Gastroesophageal sphincter (tissue), 4 donors: ENCODE measurements at places on chromosomes 5 and 9.

DNA sequence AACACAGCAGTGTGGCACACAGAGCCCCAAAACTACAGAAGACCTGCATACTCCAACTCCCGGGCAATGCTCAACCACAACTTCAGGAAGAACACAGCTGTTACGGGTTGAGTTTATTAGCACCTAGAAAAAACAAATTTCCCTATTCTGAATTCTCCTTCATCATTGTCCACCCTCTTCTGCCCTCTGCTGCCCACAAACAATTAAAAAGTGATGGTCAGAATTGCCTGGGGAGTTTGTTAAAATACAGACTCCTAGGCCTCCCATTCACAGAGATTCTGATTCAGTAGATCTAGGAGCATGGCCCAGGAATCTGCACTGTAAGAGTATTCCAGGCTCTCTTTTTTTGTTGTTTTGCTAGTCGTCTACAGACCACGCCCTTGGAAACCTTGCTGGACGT lies 310.6 kb downstream of the NDUFS4 start:
- no peak for ATAC-seq

DNA sequence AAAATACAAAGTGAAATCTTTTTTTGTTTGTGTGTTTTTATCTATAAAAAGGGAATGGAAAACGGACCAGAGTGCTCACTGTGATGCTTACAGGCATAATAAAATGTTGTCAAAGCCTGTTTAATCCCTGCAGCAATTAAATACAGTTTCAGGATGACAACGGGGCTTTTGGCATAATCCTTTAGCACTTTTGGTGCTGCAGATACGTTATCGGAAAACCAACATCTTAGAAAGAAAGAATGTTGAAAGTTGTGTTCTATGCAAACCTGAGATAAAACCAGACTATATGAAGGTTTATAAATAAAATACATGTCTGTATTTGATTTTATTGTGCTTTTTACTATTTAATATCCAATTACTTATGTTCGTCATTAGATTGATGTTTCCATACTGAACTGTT lies 307.4 kb upstream of the DAB2 start:
- no peak for ATAC-seq

GRCh38 chr5:102718819-102719218 lies 36.3 kb upstream of the PAM start:
- no peak for ATAC-seq

- ATAC-seq: peak; percentile 65
These were observed 237.5 kb downstream of the CD180 start for GRCh38 chr5:66958980-66959641.

- no peak for ATAC-seq
These were observed 10.0 kb downstream of the SPARC start for GRCh38 chr5:151676719-151677118.

DNA sequence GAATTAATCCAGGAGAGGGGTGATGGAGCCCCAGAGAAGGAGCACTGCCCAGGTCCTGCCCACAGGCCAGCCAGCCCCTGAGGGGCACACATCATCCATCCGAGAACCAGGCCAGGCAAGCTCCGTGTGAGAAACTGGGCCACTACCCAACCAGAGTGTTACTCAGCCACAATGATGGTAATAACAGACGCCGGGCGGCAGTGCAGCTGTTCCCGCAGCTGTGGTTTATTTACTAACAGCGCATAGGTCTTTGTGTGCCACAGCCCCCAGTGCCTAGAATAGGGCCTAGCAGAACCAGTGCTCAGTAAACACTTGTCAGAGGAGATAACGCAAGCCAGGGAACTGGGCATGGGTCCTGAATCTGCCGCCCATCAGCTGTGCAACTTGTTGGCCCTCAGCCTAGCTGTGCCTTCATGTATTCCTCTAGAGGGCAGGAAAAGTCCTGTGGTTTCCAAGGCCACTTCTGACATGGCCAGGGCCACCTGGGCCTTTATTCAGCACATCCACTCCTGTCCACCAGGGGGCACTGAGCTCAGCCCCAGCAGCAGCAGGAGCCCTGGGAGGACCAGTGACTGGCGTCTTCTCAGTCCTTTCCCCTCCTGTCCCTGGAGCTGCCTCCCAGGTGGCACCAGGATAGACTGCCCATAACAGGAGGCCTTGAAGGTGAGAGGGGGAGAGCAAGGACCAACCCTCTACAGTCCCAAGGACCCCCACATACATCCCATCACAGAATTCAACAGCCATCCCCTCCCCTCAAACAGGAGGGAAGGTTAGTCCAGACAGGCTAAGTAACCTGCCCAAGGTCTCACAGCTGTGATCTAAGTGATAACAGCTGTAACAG lies 2.1 kb downstream of the MXD3 start:
- no peak for ATAC-seq

- no peak for ATAC-seq
These were observed 2.5 kb downstream of the SMC5 start for GRCh38 chr9:70261131-70261870.

GRCh38 chr5:10403829-10404228 lies 37.9 kb upstream of the ROPN1L start:
- ATAC-seq: no peak

- no peak for ATAC-seq
These were observed 80.5 kb downstream of the PLPP1 start for GRCh38 chr5:55454282-55454681.

GRCh38 chr5:151023047-151023615 lies 2.7 kb downstream of the GPX3 start:
- ATAC-seq: no peak

DNA sequence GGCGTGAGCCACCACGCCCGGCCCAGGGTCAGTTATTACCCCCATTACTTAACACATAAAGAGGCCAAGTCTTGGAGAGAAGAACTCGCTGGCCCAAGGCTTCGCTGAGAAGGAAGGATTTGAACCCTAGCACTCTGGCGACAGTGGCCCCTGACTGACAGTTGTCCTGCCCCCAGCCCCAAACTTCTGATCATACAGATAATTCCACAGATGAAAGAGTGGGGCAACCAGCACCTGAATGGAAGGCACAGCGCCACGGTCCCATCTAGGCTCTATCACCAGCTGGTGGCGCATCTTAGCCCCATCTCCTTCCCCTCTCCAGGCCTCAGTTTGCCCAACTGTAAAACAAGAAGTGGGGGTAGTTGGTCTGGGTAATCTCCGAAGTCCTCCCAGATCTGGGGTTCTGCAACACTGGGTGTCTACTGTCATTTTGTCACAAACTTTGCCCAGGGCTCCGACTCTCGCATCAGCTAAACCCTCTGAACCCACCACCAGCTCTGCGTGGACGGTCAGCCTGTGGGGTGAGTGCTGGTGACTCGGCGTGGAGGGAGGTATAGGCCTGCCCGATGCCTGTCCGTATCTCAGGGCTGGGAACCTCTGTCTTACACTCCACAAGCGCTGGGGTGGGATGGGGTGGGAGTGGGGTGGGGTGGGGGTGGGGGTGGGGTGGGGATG lies 209.3 kb downstream of the C9orf50 start:
- no peak for ATAC-seq

- ATAC-seq: no peak
These were observed 138.3 kb downstream of the GPBP1 start for GRCh38 chr5:57311921-57312735.

GRCh38 chr9:100170085-100170484 lies 71.0 kb downstream of the INVS start:
- ATAC-seq: no peak

GRCh38 chr9:75019654-75020053 lies 8.4 kb downstream of the CARNMT1 start:
- ATAC-seq: no peak

DNA sequence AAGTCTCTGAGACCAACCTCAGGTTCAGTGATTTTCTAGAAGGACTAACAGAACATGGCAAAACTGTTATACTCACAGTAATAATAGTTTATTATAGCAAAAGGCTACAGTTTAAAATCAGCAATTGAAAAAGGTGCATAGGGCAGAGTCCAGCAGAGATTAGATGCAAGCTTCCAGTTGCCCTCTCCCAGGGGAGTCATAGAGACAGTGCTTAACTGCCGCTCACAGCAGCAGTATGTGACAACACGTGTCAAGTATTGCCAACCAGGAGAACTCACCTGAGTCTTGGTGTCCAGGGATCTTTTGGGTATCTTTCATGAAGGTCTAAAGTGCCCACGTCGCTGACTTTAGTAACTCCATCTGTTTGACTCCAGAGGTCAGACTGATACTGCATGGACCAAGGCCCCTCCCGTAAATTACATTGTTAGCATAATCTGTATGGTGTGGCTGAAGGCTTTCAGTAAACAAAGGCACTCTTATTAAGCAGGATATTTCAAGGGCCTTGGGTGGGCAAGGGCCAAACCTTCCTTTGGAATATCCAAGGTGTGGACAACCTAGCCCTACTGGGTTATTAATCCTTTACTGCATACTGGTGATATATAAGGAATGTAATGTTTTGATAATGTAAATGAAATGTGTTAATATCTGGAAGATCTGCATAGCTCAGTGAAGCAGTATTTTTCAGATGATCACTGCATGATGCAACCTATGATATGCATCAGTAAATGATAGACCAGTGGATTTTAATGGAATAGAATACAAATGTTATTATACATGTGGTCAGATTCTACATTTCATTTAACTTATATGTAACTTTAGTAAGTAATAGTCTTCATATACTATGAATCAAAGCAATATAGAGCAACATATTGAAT lies 44.0 kb downstream of the RASA1 start:
- ATAC-seq: no peak

GRCh38 chr9:22241611-22242010 lies 205.0 kb upstream of the DMRTA1 start:
- ATAC-seq: no peak

- ATAC-seq: no peak
These were observed 100.4 kb downstream of the LURAP1L start for GRCh38 chr9:12875191-12875590.

GRCh38 chr9:132460240-132460639 lies 50.2 kb downstream of the CFAP77 start:
- no peak for ATAC-seq

DNA sequence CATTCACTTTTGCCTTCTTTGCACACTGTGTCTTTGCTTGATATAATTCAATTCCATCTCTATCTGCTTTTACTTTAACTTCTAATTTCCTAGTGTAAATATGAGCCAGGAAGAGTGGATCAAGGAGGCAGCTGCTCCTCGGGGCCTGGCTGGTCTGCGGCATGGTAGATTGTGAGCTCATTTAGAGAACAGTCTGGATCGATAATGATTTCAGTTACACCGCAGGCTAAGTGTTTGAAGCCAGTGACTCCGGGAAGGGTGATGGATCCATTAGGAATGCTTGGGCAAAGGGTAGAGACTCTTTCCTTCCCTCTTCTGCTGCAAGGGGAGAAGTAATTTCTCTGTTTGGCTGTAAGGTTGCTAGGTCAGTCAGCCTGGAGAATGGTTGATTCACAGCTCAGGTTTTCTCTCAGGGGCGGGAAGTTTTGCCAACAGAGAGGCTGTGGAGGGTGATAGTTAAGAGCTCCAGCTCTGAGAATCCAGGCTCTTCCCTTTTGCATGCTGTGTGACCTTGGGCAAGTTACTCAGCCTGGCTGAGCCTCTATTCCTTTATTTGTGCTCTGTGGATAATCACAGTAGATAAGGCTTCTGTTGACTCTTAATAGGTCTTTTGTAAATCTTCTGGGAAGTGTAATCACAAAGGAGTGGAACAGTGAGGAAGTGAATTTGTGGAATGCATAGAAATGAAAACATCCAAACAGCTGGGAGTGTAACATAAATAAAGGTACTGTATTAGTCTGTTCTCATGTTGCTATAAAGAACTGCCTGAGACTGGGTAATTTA lies 99.1 kb downstream of the PTTG1 start:
- no peak for ATAC-seq

DNA sequence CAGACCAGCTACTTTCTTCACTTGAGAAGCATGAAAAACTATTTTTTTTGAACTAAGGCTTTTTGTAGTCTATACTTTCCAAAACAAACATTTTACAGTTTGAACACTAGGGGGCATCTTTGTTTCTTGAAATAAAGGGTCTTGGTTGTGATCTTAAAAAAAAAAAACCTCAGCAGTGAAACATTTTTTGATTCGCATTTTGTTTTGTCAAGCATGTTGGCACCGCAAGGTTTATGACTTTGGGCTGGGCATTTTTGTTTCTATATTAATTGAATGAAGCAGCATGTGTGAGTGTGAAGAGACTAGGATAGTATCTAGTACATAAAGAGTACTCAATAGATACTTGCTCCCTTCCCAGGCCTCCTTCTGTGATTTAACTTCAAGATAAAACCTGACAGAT lies 31.6 kb upstream of the ACOT12 start:
- ATAC-seq: peak; percentile 40

DNA sequence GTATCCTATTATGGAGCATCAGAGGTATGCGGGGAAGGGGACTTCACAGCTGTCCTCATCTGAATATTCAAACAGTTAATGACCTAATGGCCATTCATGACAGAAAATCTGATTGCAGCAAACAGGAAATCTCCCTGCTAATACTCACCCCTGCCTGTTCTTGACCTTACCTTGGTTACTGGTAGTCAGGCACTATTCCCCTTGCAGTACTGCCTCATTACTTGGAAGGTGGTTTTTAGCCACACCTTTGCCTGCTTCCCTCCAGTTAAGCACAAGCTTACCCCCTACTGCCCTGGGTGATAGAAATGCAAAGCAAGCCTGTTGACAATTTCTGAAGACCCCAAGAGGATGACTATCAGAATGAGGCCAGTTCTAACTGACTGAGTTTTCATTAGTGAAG lies 332.4 kb downstream of the NTRK2 start:
- ATAC-seq: no peak

GRCh38 chr9:105048331-105048730 lies 120.4 kb upstream of the ABCA1 start:
- ATAC-seq: no peak

GRCh38 chr9:136757751-136758140 lies 297 bp downstream of the LCN8 start:
- no peak for ATAC-seq

DNA sequence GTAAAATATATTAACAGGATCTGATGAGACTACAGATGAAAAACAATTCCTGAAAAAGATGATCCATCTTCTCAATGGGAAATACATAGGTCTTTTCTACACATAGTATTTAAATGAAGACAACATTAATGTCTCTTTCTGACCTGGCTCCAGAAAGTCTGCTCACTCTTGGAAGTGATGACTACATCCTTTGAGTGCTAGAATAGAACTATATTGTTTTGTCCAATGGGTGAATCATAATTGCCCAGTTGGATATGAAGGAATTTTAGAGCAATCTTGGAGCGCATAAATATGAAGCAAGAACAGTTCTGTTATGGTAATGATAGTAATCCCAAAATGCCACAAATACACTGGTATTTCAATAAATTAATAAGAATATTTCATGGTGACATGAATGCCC lies 322.1 kb downstream of the DEPDC1B start:
- ATAC-seq: no peak

- peak; percentile 55 for ATAC-seq
These were observed 89.0 kb downstream of the ARSB start for GRCh38 chr5:78896132-78896531.

- no peak for ATAC-seq
These were observed 22.9 kb upstream of the CFAP95 start for GRCh38 chr9:69797675-69798074.
